ENCODE measurements at places on chromosomes 3 and 15. TPM values are rescaled to one million over a fixed set of nuclear protein-coding genes. Genes with fewer than 3 reads are reported as not detected.

Gene SYNPR
- polyA plus RNA-seq = 0.24 TPM

Gene HRG
- polyA plus RNA-seq = 0.24 TPM

Gene FBXO40
- polyA plus RNA-seq = 0.03 TPM

DNA sequence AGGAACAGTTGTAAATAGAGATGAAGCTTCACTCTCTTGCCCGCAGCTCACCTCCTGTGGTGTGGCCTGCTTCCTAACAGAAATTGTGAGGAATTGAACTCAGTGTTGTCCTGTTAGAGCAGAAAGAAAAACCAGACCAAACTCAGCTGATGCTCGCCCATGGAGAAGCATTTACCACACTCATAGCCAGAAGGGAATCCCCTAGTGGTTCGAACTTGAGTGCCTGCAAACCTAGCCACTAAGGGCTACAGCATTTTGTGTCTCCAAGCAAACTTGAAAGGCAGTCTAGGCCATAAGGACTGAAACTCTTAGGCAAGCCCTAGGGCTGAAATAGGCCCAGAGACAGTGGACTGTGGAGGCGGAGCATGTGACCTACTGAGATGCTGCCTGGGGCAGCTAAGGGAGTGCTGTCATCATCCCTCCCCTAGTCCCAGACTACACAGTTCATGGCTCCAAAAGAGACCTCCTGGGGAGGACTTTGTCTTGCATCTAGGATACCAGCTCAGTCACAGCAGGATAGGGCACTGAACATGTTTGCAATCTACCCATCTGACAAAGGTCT is 44.5 kb upstream of the MCTP2 start:
- DNase-seq = no peak
- no peaks in the 10 kb centered on the region for H3K36me3 ChIP-seq
- H3K27me3 ChIP-seq = no peaks in the 10 kb centered on the region
- H3K4me3 ChIP-seq = no peak overlapping the region
- no peaks in the 10 kb centered on the region for H3K4me1 ChIP-seq
- H3K27ac ChIP-seq = no peak overlapping the region

- no peaks in the 10 kb centered on the region for H3K27me3 ChIP-seq
- H3K4me3 ChIP-seq = no peak overlapping the region
- peaks cover 6% of the 10 kb centered on the region for H3K4me1 ChIP-seq
- no peak for DNase-seq
Measured at GRCh38 chr3:133211449-133211848, 173.3 kb downstream of the TMEM108 start.

DNA sequence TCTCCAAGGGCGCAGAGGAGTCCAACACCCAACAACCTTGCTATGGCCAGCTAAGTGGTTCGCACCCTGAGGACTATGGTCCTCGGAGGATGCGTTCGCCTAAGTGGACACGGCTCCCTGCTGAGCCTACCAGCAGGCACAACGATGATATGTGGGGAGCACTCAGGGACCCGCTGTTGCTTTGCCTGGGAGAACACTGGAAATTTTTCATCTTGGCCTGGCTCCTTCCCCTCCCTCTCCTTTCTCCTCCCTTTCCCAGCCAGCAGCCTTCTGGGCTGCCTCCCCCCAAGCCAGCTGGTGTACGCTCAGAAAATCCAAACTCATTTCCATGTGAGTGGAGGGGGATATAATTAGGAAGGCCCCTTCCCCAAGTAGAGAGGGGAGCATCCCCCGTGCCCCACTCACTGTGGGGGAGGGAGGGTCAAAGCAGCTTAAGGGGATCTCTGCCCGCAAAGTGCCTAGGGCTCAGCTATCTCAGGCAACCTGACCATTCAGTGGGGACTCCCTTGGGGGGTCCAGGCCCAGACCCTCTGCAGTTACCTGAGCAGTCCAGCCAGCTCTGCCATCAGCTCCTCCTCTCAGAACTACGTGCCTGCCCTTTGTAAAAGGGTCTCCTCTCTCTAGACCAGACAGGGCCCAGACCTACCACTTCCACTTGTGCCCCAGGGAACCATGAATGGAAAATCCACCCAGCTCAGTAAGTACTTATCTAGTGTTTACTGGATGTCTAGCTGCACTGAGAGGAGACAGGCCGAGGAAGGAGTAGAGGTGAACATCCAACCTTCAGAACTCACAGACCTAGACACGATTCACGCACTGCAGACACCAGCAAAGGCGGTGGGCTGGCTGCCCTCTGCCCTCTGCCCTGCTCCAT is 742 bp upstream of the SEMA7A start:
- peak; percentile 34 for DNase-seq
- peaks cover 10% of the 10 kb centered on the region for H3K27me3 ChIP-seq
- peak overlapping the region; percentile 75 for H3K27ac ChIP-seq
- H3K4me1 ChIP-seq = no peaks in the 10 kb centered on the region

DNA sequence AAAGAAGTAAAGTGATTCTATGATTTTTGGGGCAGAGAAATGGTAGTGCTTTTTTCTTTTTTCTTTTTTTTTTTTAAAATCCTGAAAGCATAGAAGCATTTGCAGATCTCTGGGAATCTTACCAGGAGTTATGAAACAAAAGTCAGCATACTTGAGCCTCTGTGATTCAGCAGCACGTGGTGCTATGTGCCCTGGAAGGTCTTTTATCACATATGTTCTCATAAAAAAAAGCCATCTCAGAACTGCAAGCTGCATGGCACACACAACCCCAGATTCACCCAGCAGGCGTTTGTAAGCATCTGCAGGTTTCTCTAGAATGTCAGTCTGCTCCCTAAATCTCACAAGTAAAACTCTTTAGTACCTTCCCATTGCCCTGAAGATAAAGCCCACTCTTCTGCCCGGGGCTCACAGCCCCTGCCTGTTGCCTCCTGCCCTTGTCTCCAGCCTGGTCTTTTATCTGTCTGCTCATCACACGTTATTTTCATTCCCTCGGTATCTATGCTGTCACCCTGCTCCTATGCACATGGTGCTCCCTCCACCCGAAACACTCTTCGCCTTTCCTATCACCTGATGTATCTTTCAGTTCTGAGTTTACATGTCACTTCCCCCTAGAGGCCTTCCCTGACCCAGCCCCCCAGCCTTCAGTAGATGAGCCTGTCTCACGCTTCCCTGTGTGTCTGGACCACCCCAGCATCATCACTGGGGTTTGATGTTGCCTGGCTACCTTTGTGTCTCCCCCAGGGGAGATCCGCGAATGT is 72.4 kb downstream of the CHDH start:
- H3K27ac ChIP-seq = peak overlapping the region; percentile 20
- DNase-seq = peak; percentile 58
- no peak overlapping the region for H3K4me3 ChIP-seq
- no peaks in the 10 kb centered on the region for H3K27me3 ChIP-seq

GRCh38 chr3:196237203-196237602 is 20.9 kb downstream of the SLC51A start:
- no peaks in the 10 kb centered on the region for H3K4me1 ChIP-seq
- no peak overlapping the region for H3K4me3 ChIP-seq
- no peaks in the 10 kb centered on the region for H3K36me3 ChIP-seq
- H3K27me3 ChIP-seq = no peaks in the 10 kb centered on the region
- no peak overlapping the region for H3K27ac ChIP-seq

DNA sequence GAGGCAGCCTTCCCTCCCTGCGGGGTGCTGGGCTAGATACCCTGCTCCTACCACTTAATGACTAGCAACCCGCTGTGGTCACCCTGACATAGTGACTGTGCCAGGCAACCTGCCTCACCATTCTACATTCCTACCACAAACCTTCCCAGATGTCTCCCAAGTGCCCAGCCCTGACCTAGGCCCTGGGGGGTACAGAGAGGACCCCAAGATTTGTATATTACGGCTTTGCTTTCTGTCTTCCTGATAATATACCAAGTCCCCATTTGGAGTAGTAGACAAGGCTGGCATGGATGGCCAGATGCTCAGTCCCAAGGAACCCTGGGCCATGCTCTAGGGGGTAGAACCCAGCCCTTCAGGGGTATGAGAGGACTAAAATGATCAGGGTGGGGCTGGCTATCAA is 31.0 kb downstream of the ESYT3 start:
- H3K27me3 ChIP-seq = no peaks in the 10 kb centered on the region
- no peak overlapping the region for H3K4me3 ChIP-seq
- H3K27ac ChIP-seq = no peak overlapping the region
- H3K36me3 ChIP-seq = no peaks in the 10 kb centered on the region
- no peak for DNase-seq
- no peaks in the 10 kb centered on the region for H3K4me1 ChIP-seq

DNA sequence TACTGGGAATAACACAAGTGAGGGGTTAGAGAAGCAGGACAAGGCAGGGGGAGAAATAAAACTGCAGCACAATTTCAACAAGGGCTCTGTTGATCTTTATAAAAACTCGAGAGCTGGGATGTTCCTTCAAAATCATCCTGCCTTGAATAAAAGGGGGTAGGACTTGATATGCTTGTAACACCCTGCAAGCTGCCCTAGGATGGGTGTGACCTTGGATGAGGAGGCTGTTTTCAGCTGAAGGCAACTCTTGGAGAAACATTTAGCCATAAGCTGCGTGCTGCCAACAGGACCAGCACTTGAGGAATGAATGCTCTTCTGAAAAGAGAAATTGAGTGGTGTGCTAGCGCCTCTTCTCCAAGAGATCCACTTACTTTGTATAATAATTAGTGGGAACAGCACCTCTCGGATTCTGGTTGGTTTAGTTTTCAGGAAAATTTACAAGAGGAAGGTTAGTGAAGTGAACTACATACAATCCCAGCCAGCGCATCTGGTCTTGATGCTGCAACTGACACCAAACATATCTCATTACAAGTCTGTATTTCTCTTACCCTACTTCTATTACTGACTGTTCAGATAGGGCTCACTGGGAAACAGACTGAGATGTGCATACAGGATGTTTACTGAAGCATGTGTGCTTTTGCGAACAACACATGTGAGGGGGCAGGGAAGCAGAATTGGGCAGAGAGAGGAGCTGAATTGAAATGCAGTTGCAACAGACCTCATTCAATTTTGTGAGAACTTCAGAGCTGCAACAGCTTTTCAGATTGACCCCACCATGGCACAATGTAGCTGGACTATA is 643.0 kb upstream of the GOLIM4 start:
- H3K36me3 ChIP-seq = no peaks in the 10 kb centered on the region
- no peak overlapping the region for H3K4me3 ChIP-seq
- no peaks in the 10 kb centered on the region for H3K27me3 ChIP-seq
- no peaks in the 10 kb centered on the region for H3K4me1 ChIP-seq
- DNase-seq = no peak

DNA sequence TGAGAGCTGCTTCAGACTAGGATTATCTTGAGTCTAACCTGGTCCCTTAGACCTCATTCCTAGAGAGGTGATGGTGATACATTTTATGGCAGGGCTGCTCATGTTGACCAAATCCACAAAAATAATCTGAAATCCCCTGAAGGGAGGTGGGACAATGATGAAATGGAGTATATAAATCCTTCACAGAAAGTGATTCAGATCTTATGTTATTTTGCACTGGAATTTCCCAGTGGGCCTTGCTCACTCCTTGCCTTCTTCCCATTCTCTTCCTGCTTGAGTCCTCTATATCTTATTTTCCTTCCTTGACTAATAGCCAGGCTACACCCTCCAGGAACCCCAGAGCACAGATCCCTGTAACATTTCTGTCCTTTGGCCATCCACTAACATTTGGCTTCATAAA is 10.4 kb upstream of the TMEM202 start:
- peaks cover 7% of the 10 kb centered on the region for H3K27me3 ChIP-seq
- no peak overlapping the region for H3K4me3 ChIP-seq
- no peaks in the 10 kb centered on the region for H3K36me3 ChIP-seq
- no peak overlapping the region for H3K27ac ChIP-seq
- no peak for DNase-seq

DNA sequence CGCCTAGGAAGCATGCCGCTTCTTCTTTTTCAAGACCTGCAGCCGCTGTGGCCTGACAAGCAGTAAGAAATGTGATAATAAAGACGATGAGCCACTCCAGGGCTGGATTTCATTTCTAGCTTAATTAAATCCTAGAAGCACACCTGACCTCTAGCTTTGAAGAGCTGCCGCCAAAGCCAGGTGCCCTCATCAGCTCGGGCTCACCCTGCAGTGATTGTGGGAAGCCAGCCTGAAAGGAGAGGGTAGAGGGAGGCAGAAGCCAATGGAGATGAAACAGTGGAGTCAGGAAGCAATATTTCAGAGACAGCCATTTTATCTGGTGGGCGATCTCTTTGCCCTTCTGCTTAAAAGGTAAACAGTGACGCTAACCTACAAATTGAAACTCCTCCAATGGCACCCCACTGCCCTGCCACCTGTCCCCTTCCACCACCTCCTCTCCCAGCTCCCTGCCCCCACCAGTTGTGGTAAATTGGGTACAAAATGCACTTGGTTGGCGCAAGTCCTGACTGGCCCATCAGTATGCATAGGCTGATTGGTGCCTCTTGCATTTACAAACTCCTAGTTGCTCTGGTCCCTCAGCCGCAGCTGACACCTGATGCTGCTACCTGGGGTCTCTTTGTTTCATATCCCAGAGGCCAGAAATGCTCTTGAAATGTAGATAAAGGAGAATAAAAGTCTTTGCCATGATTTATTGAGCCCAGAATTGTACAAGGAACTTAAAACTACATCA is 385.3 kb downstream of the PDCD6IP start:
- H3K4me3 ChIP-seq = no peak overlapping the region
- no peak overlapping the region for H3K27ac ChIP-seq
- DNase-seq = no peak
- no peaks in the 10 kb centered on the region for H3K4me1 ChIP-seq

- no peak overlapping the region for H3K27ac ChIP-seq
- H3K27me3 ChIP-seq = no peaks in the 10 kb centered on the region
- DNase-seq = no peak
- no peaks in the 10 kb centered on the region for H3K4me1 ChIP-seq
- H3K4me3 ChIP-seq = no peak overlapping the region
- H3K36me3 ChIP-seq = peaks cover 13% of the 10 kb centered on the region
Measured at GRCh38 chr3:121855555-121855954, 20.5 kb downstream of the EAF2 start.

DNA sequence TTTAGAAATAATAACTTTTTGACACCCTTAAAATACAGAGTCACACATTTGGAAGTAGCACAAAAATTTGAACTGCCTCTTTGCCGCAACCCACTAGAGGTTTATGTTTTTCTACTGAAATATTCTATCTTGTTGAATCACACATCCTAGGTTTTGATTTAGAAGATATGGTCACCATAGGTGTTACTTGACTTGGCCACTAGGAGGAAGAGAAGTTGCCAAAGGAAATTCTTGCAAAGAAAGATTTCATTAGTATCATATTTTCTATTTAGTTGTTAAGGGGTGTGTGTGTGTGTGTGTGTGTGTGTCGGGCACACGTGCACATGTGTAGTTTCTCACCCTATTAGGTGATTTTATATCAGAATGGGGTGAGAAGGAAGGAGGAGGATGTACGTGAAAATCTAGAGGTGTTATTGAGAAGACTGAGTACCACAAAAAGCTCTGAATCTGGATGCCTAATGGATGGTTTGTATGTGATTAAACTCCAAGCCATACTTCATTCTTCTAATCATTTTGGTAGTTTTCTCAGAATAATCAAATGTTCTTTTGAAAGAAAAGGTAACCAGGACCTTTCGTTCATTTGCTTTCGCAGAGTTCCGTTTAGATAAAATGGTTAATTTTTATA is 31.5 kb downstream of the ZFAND6 start:
- H3K4me3 ChIP-seq = no peak overlapping the region
- no peak overlapping the region for H3K27ac ChIP-seq
- no peaks in the 10 kb centered on the region for H3K36me3 ChIP-seq
- no peaks in the 10 kb centered on the region for H3K27me3 ChIP-seq

- H3K4me1 ChIP-seq = no peaks in the 10 kb centered on the region
- no peak for DNase-seq
- no peaks in the 10 kb centered on the region for H3K27me3 ChIP-seq
- H3K36me3 ChIP-seq = no peaks in the 10 kb centered on the region
Measured at GRCh38 chr3:79074558-79074957, 693.2 kb downstream of the ROBO1 start.

GRCh38 chr15:93932164-93932776 is 299.1 kb upstream of the MCTP2 start:
- no peak overlapping the region for H3K4me3 ChIP-seq
- no peaks in the 10 kb centered on the region for H3K27me3 ChIP-seq
- H3K27ac ChIP-seq = no peak overlapping the region
- no peak for DNase-seq
